ENCODE measurements at places on chromosomes 2 and 18. TPM values are rescaled to one million over a fixed set of nuclear protein-coding genes. Genes with fewer than 3 reads are reported as not detected.

Gene LRP1B
- total RNA-seq, result 4.6 TPM

Gene SLC4A3
- 10.2 TPM for total RNA-seq

GRCh38 chr2:125095826-125096225, 1070.7 kb downstream of the CNTNAP5 start:
- no peak for DNase-seq

Gene GNLY
- 3.2 TPM for total RNA-seq

Gene MYOM1
- 8.5 TPM for total RNA-seq

GRCh38 chr18:79484661-79485621, 89.2 kb downstream of the NFATC1 start:
- DNase-seq, result no peak

Gene VWA3B
- total RNA-seq, result not detected

DNA sequence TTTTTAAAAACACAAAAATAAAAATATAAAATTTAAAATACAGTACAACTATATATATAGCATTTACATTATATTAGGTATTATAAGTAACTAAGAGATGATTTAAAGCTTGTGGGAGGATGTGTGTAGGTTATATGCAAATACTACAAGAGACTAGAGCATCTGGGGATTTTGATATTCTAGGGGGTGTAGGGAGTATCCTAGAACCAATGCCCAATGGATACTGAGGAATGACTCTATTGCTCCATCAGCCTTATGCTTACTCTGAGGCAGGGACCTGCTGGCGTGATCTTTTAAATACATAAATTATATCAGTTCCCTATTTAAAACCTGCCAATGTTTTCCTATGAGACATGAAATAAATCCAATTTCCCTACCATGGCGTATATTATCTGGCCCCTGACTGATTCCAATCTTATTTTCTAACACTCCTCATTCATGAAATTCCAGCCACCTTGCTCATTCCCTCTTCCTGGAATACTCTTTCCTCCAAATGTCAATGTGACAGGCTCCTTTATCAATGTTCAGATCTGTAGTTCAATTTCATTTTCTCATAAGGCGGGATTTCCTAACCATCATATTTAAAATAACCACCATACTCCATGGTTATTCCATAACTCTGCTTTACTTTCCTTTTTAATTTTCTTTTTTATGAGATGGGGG, 22.2 kb downstream of the SP3 start:
- DNase-seq, result no peak

DNA sequence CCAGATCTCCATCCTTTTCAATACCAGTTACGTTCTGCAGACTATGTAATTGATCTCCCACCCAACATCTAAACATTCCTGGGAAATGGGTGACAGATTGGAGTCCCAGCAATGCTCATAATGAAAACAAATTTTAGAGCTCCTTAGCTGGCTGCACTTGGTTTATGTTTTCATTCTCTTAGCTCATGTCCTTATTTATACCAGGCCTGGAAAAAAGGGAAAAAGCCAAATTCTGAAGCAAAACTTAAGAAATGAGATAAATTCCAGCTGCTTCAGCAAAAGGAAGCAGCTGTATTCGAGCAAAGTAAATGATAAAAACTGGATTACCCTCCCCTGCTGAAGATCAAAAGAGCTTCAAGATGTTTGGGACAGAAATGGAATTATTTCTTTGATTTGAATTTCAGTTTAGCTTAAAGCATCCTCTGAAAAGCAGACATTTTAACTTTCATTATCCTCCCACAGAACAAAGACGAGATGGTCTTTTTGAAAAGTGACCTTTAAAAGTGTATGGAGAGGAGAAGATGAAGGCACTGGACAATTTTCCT, 196.5 kb upstream of the THUMPD2 start:
- DNase-seq, result no peak

DNA sequence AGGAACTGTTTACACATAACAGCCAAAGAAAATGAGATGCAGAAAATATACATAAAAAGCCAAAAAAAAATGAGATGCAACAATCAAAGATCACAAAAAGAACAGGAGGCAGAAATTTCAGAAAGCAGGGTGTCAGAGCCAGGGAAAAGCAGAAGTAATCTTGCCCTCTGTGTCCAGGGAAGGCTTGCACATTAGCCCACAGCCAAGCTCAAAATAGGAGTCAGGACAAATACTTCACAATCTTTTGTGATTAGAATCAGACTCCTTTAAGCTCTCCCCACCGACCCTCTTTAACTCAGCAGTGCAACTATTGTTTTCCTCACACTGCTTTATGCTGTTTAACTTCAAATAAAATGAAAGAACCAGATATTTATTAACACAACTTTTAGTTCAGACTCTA, 34.6 kb downstream of the IAH1 start:
- DNase-seq, result no peak

DNA sequence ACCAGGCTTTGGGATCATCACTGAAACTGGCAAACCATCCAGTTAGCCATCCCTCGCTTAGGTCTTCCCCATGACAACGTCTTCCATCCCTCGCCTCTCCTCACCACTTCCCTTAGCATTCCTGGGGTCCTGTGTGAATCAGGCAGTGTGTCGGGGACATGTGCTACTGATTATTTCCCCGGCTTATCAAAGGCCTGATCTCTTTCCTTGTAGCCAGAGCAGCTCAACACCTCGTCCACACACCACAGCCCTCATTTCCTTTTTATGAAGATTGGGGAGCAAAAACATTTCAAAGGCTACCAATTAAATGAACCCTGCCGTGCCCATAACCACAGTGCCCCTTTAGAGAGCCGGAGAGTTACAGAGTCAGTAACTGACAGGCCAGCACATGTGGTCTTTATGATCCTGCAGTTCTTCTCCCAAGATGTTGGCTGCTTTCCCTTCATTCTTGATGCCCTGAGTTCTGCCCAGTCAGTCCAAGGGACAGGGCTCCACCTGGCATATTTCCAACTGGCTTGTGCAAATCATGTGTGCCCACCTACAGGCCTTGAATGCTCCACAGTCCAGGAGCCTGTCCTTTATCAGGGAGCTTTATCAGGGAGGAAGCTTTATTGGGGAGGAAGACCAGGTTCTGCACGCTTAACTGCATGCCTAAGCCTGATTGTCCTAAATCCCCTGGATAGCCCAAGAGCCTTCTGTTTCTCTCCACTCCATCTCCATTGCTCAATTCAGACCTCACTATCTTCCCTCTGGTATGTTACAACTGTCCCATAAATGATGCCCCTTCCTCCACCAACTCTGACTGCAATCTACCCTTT, 343.1 kb downstream of the CYRIA start:
- no peak for DNase-seq

Gene CNTNAP5
- not detected for total RNA-seq

DNA sequence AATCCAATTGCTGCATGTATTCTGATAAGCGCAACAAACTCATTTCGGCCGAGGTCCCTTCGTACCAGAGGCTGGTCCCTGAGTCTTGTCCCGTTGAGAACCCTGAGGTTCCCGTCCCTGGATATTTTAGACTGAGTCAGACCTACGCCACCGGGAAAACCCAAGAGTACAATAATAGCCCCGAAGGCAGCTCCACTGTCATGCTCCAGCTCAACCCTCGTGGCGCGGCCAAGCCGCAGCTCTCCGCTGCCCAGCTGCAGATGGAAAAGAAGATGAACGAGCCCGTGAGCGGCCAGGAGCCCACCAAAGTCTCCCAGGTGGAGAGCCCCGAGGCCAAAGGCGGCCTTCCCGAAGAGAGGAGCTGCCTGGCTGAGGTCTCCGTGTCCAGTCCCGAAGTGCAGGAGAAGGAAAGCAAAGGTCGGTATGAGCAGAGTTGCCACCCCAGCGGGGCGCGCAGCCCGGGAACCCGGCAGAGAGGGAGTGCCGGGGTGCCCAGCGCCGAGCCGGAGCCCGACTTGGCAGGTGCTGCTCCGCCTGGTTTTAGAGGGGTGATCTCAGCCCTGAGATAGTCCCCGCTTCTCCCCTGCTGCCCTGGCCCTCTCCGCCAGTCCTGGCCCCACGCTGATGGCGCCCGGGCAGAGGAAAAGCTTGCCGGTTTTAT, 714 bp downstream of the HOXD10 start:
- DNase-seq, result no peak

- DNase-seq, result no peak
These were observed 5.4 kb downstream of the CCDC141 start for GRCh38 chr2:179044500-179044899.

Gene ACMSD
- total RNA-seq, result not detected

GRCh38 chr18:75915941-75916623, 488.6 kb upstream of the SMIM21 start:
- no peak for DNase-seq

Gene PARD3B
- 29.2 TPM for total RNA-seq

GRCh38 chr2:48250943-48251342, 279.0 kb upstream of the STON1 start:
- no peak for DNase-seq

GRCh38 chr2:44713170-44713569, 228.3 kb upstream of the SIX3 start:
- no peak for DNase-seq

Gene SULT1C2
- not detected for total RNA-seq

DNA sequence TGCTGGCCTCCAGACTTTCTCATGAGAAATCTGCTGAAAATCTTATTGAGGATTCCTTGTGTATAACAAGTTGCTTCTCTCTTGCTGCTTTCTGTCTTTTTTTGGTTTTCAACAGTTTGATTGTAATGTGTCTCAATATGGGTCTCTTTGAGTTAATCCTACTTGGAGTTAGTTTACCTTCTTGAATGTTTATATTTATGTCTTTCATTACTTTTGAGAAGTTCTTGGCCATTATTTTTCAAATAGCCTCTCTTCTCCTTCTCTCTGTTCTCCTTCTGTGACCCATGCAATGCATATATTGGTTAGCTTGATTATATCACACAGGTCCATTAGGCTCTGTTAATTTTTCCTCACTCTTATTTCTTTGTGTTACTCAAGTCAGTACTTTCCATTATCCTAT, 67.4 kb upstream of the ADAM23 start:
- DNase-seq, result no peak

GRCh38 chr2:46535360-46535759, 56.0 kb downstream of the TMEM247 start:
- DNase-seq, result no peak

Gene TWSG1
- 28.1 TPM for total RNA-seq

Gene PIKFYVE
- 37.4 TPM for total RNA-seq

- no peak for DNase-seq
These were observed 209.3 kb upstream of the SALL3 start for GRCh38 chr18:78770139-78770822.

Gene STPG4
- total RNA-seq, result 1.2 TPM

DNA sequence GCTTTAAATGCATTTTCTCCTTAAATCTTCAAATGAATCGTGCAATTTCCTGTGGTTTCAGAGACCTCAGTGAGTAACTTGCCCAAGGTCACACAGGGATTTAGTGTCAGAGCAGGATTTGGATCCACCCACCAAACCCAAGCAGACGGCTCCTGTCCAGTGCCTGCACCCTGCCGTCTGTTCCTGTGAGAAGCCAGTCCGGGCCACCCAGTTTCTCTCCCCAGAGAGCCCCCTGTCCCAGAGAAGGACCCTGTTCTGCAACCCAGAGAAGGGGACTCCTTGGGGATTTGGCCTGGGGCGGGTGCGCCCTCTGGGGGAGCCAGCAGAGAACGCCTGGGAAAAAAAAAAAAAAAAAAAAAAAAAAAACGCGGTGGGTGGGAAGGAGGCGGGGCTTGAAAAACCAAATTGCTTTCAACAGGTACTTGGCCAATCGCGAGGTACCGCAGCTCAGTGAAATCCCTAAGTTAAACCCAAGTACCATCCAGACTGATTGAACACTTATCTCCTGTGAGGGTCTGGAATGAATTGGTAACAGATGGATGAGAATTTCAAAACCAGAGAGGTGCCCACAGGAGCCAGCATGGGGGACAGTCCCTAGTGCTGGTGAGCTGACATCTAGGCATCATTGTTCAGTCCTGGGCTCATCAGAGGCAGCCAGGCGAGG, 30.9 kb upstream of the REEP1 start:
- no peak for DNase-seq

GRCh38 chr18:51430538-51430937, 233.1 kb upstream of the MEX3C start:
- no peak for DNase-seq

DNA sequence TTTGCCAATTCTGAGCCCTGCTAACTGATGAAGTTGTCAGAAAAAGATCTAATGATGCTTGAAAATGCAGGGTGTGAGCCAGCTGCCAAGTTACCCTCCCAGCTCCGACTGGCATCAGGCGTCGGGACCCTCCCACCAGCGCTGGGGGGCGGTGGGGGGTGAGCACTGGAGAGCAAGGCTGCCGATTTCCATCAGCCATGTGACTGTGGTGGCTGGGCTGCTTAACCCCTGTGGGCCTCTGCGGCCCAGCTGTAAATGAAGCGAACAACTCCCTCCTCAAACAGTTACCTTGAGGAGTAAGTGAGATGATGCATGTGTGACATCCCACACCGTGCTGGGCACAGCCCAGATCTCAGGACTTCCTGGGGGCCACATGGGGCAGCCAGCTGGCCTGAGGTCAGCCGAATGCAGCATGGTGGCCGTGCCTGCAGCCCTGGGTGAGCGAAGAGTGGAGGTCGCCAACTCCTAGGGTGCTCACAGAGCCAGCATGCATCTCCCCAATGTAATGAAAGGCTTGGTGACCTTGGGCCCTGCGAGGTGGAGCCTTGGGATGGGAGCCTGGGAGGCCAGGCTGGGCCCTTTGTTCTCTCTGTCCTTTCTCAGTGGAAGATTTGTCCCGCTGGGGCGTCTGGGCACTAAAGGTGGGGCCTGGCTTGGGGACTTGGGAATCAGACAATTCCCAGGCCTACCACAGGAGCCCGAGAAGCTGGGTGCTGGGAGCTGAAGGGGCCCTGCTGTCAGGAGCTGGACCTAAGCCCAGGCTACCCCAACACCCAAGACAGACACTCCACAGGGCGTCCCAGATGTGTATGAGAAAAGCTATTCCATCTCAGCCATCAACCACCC, 25.1 kb downstream of the CIB4 start:
- DNase-seq, result no peak

GRCh38 chr2:134246154-134246874, 7.6 kb upstream of the MGAT5 start:
- no peak for DNase-seq

Gene DUSP19
- 2.8 TPM for total RNA-seq

DNA sequence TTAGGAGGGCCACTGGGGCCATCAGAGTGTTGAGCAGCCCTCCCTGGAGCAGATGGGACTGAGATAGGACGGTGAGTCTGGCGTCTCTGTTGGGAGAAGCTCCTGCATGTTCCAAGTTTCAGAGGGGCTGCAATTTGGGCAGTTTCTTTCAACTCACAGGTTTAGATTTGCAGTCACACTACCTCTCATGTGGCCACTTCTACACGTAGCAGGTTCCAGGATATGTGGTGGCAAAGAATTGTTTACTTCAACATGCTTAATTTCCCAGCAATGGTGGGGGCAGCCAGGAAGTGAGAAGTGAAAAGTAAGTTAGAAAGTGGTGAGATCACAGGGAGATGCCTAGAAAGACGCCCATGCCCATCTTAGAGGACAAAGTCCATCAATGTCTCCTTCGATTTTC, 9.3 kb downstream of the NCK2 start:
- DNase-seq, result no peak
